Naive thymus-derived CD8-positive, alpha-beta T cell (primary cell): ENCODE measurements at places on chromosomes 7 and 10. TPM values are rescaled to one million over a fixed set of nuclear protein-coding genes. Genes with fewer than 3 reads are reported as not detected.

RBP4 gene
- not detected for total RNA-seq

NRCAM gene
- 42.9 TPM for total RNA-seq

GRM3 gene
- not detected for total RNA-seq

RAMP3 gene
- not detected for total RNA-seq

CLCN1 gene
- total RNA-seq: not detected

ZKSCAN5 gene
- total RNA-seq: 8.9 TPM

EBLN1 gene
- not detected for total RNA-seq

UBE2D4 gene
- total RNA-seq: 7.0 TPM

PRLHR gene
- total RNA-seq: not detected

LRRD1 gene
- 0.18 TPM for total RNA-seq

CLDN3 gene
- total RNA-seq: not detected

HDAC9 gene
- total RNA-seq: 3.1 TPM

GNGT1 gene
- total RNA-seq: not detected

CFAP58 gene
- not detected for total RNA-seq

NAT16 gene
- not detected for total RNA-seq

ADAM22 gene
- total RNA-seq: 9.2 TPM
